ENCODE measurements at places on chromosomes 5 and 9. TPM values are rescaled to one million over a fixed set of nuclear protein-coding genes. Genes with fewer than 3 reads are reported as not detected.

Gene PARP8
- 30.8 TPM for total RNA-seq

Gene KIF3A
- total RNA-seq, result 1.5 TPM

DNA sequence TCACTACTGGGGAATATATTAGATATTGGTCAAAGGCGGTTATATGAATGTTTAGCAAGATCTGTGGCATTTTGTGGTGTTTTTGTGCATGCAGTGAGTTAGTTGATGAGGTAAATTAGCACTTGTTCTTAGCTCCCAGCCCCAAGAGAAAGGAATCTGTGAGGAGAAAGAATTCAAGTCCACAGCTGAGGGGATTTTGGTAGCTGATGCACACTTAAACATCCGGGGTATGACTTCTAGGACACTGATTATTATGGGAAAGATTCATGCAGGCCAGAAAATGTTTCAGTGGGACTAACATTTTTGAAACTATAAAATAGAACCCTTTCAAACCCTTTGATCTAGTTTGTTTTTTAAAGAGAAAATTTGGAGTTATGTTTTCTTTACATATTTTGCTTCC lies 118.2 kb upstream of the RPS23 start:
- no peak for DNase-seq
- H3K27me3 ChIP-seq, result no peaks in the 10 kb centered on the region
- H3K27ac ChIP-seq, result no peak overlapping the region
- H3K36me3 ChIP-seq, result no peaks in the 10 kb centered on the region

GRCh38 chr5:172362755-172363154 lies 79.2 kb upstream of the UBTD2 start:
- H3K4me3 ChIP-seq, result no peak overlapping the region
- DNase-seq, result no peak
- H3K36me3 ChIP-seq, result no peaks in the 10 kb centered on the region
- H3K4me1 ChIP-seq, result no peaks in the 10 kb centered on the region
- no peaks in the 10 kb centered on the region for H3K27me3 ChIP-seq

- no peak for DNase-seq
- H3K4me3 ChIP-seq, result no peak overlapping the region
- no peaks in the 10 kb centered on the region for H3K36me3 ChIP-seq
Observed at GRCh38 chr9:121371495-121372061, 1.5 kb upstream of the STOM start.

- H3K36me3 ChIP-seq, result no peaks in the 10 kb centered on the region
- no peak overlapping the region for H3K27ac ChIP-seq
- H3K27me3 ChIP-seq, result no peaks in the 10 kb centered on the region
- H3K4me1 ChIP-seq, result no peaks in the 10 kb centered on the region
Observed at GRCh38 chr5:17090839-17091238, 126.6 kb upstream of the BASP1 start.

DNA sequence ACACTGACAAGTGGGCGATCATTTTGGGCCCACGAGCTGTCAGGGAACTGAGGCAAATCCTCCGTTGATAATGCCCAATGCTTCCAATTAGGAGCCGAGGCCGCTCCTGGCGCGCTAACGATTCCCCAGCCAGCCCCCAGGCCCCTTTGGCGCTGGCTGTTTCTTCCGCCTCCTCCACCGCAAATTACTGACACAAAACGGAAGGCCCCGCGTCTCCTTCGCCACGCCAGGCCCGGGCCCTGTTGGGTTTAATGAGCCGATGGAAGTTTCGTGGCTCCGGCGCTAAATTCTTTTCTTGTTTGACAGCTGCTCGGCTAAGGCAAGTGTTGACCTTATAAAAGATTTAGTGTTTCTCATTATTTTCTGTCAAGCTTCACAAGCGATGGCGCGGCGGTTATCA lies 25.7 kb upstream of the BARHL1 start:
- no peaks in the 10 kb centered on the region for H3K27me3 ChIP-seq
- no peaks in the 10 kb centered on the region for H3K36me3 ChIP-seq
- no peak overlapping the region for H3K4me3 ChIP-seq
